ENCODE measurements at places on chromosomes 7 and 10.

GRCh38 chr7:114375907-114376306, 38.7 kb upstream of the FOXP2 start:
- DNase-seq: no peak

- no peak for DNase-seq
Measured at GRCh38 chr10:53230651-53231050, 458.1 kb upstream of the MBL2 start.

GRCh38 chr10:42816912-42817311, 34.3 kb downstream of the BMS1 start:
- no peak for DNase-seq

- DNase-seq: no peak
Measured at GRCh38 chr7:7989616-7990440, 21.2 kb downstream of the GLCCI1 start.

- DNase-seq: no peak
Measured at GRCh38 chr7:64463636-64464375, 99.1 kb downstream of the ZNF680 start.

DNA sequence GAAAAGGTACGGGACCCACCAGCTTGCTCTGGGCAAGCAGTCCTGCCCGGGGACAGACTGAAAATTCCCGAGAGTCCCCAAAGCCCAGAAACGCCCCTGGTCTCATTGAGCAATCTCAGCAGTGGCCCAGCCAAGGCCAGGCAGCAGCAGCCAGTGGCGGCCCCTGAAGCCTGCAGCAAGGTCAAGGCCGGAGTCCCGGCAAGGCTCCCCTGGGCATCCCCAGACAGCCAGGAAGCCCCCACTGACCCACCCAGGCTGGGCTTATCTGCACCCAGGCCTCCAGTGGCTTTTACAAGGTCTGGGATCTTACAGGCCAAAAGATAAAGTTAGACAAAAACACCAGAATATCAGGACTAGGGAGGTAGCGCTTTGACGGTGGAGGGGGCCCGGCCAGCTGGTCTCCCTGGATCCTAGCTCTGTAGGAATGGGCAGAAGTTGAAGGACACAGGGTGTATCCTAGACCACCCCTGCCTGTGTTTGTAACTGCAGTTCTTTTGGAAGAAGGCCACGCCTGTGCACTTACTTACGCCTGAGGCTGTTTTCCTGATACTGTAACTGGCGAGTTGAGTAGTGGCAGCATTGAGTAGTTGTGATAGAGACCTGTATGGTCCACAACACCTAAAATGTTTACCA, 130.5 kb upstream of the NPS start:
- DNase-seq: no peak

GRCh38 chr10:77179015-77179695, 458.5 kb downstream of the KCNMA1 start:
- DNase-seq: no peak

GRCh38 chr10:97059006-97059871, 126.5 kb downstream of the SLIT1 start:
- no peak for DNase-seq

GRCh38 chr7:81256991-81257390, 338.1 kb upstream of the SEMA3C start:
- DNase-seq: no peak

- no peak for DNase-seq
Measured at GRCh38 chr10:126935263-126935946, 30.2 kb downstream of the DOCK1 start.

GRCh38 chr10:121237718-121238117, 360.5 kb downstream of the FGFR2 start:
- DNase-seq: no peak

GRCh38 chr7:24152356-24152755, 131.6 kb upstream of the NPY start:
- no peak for DNase-seq

DNA sequence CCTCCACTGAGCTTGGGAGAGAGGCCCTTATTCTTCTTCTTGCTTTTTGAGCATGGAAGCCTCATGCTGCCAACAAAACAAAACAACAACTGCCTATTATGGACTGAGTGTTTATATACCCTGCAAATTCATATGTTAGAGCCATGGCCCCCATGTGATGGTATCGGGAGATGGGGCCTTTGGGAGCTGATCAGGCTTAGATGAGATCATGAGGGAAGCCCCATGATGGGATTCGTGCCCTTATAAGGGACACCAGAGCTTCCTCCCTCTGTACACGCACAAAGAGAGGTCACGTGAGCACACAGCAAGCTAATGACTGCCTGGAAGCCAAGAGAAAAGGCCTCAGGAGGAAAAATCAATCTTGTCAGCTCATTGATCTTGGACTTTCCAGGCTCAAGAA, 235.0 kb downstream of the FANK1 start:
- DNase-seq: no peak

- no peak for DNase-seq
Measured at GRCh38 chr7:148927123-148928045, 43.3 kb upstream of the EZH2 start.

DNA sequence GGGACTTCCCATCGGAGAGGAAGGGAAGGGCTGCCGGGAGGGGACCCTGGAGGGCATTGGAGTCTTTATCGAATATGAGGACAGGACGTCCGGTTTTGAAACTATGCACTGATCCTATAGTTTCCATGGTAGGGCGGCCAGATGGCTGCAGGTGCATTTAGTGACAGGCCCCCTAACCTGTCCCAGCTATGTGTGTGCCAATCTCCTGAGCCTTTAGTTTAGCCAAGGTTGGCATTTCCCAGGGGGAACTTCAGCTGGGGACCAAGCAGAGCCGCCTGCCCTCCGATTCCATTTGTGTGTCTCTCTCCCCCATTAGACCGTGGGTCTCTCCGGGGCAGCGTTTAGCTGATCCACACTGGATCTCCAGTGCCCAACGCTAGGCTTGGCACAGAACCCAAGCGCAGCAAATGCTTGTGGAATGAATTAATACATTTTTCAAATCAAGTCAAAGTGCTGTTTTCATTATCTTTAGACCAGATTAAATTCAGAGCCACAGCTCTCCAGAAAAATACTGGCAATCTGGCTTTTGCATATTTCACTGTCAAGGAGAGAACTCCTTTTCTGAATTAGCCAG, 19.9 kb downstream of the TMEM270 start:
- DNase-seq: no peak

GRCh38 chr7:28442540-28443420, 30.5 kb downstream of the CREB5 start:
- no peak for DNase-seq

GRCh38 chr10:124997306-124997705, 55.4 kb downstream of the ZRANB1 start:
- no peak for DNase-seq

DNA sequence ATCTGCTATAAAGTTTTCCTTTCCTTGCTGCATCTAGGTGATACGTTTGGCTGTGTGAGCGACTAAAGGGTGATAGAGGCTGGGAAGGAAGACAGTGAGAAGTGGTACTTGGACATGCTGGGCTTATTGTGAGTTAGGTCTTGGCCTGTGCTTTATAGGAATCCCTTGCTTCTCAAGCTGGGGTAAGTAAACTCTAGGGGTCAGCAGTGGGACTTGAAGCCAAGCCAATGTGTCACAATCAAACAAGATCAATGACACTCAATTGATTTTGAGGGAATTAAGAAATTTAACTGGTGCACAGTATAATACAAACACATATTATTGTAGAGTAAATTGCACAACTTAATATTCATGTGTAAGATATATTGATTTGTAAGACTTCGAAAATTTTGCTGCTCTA, 155.8 kb upstream of the AOAH start:
- DNase-seq: no peak

- no peak for DNase-seq
Measured at GRCh38 chr7:19080093-19080492, 37.3 kb downstream of the TWIST1 start.

- no peak for DNase-seq
Measured at GRCh38 chr7:36216063-36216684, 63.1 kb downstream of the EEPD1 start.

- no peak for DNase-seq
Measured at GRCh38 chr10:31804352-31804810, 124.2 kb downstream of the ARHGAP12 start.

GRCh38 chr7:74069790-74070618, 13.6 kb upstream of the LIMK1 start:
- no peak for DNase-seq

GRCh38 chr7:130356121-130356875, 11.7 kb downstream of the CPA5 start:
- DNase-seq: no peak

GRCh38 chr10:8301831-8302230, 247.3 kb downstream of the GATA3 start:
- no peak for DNase-seq

GRCh38 chr10:3412646-3413045, 240.1 kb upstream of the PITRM1 start:
- no peak for DNase-seq

- no peak for DNase-seq
Measured at GRCh38 chr7:158296798-158297104, 290.9 kb downstream of the PTPRN2 start.

- no peak for DNase-seq
Measured at GRCh38 chr10:114258274-114258840, 19.3 kb downstream of the VWA2 start.

DNA sequence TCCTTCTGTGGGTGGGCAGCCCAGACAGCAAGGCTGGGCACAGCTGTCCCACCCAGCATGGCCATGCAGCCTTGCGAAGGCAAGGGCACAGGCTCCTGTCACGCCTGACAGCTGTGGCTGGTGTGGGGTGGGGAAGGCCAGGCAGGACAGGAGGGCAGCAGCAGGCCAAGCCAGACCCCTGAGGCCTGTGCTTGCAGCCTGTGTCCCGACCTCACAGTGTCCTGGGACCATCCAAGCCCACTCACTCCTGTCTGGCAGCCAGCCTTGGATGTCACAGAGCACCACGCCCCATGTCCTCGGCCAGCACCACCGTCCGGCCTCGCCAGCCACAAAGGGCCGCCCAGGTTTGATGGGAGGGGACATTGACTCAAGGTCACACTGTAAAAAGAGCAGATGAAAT, 85.5 kb upstream of the LRRC4 start:
- DNase-seq: no peak

DNA sequence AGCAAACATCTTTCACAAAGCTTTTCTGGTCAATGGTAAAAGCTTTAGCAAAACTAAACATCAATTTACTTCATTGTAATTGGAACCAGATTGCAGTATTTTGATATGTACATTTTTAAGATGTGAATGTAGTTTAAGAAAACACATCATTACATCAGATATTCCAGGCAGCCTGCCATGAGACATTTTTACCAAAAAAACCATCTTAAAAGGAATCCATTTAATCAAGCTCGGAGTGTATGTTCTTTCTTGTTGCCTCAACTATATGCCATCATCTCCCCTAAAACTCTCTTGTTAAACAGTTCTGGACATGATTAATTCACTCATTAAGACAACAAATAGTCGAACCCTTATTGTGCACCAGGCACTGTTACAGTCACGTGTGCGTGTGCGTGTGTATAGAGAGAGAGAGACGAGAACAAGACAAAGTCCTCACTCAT, 97.5 kb downstream of the UBE2H start:
- DNase-seq: no peak

GRCh38 chr10:34814913-34815184, 247 bp downstream of the PARD3 start:
- DNase-seq: no peak

DNA sequence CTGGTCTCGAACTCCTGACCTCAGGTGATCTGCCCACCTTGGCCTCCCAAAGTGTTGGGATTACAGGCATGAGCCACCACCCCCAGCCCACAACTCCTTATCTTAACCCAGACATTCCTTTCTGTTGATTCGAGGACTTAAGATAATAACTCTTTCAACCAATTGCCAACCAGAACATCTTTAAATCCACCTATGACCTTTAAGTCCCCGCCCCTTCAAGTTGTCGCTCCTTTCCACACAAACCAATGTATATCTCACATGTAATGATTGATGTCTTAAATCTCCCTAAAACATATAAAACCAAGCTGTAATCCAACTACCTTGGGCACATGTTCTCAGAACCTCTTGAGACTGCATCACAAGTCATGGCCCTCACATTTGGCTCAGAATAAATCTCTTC, 7.8 kb upstream of the ANKRD2 start:
- no peak for DNase-seq

GRCh38 chr10:44806950-44807349, 104.2 kb upstream of the TMEM72 start:
- DNase-seq: no peak

GRCh38 chr7:33874943-33875342, 30.4 kb upstream of the BMPER start:
- DNase-seq: no peak

GRCh38 chr7:113912876-113913275, 5.9 kb downstream of the PPP1R3A start:
- DNase-seq: no peak

- DNase-seq: no peak
Measured at GRCh38 chr7:112150823-112151641, 55.2 kb downstream of the DOCK4 start.

- no peak for DNase-seq
Measured at GRCh38 chr7:46243406-46243805, 322.3 kb upstream of the IGFBP3 start.

Data from T-helper 1 cell (primary cell).